Kidney (tissue), 22 donors: ENCODE measurements at places on chromosomes 7 and 10. TPM values are rescaled to one million over a fixed set of nuclear protein-coding genes. Genes with fewer than 3 reads are reported as not detected.

Gene TBX20
- not detected for total RNA-seq

DNA sequence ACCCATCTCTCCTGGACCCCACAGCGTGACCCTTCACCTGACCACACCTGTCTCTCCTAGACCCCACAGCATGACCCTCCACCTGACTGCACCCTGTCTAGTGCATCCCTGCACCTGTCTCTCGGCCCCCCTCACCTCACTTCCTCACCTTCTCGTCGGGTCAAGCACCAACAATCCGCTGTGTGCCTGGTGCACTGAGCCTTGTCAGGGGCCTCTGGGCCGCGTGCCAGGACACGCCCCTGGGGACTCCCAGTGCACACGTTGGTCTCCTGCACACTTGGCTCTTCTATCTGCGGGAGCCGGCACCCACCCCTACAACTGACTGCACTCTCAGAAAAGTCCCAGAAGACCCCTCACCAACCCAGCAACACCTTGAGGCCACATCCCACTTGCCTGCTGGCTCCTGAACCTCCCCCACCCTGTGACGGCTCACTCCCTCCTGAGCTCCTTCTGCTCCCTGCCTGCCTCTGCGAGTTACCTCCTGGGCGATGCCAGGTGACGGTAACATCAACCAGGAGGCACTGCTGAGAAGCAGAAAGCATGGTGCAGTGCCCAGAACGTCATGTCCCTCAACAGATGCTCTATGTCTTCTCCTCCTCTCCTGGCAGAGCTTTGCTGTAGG lies 147.6 kb downstream of the DIP2C start:
- DNase-seq, result no peak

DNA sequence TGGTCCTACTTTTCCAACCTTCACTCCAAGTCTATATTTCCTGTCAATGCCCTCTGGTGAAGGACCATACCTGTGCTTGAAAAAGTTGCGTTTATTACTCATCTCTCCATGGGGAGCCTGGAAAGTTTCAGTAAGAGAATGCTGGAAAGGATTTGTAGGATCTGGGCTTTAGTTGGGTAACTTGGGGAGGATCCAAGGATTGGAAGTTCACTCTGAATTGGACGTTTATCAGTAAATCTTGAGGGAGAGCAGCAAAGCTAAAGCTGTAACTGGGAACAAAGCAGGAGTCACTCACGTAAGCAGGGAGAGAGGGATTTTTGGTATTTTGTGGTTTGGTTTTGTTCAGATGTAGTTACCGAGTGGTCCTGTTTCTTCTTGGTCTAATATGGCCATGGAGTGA lies 51.4 kb upstream of the NPVF start:
- DNase-seq, result no peak

GRCh38 chr10:76218035-76218434 lies 786.6 kb downstream of the LRMDA start:
- DNase-seq, result no peak

DNA sequence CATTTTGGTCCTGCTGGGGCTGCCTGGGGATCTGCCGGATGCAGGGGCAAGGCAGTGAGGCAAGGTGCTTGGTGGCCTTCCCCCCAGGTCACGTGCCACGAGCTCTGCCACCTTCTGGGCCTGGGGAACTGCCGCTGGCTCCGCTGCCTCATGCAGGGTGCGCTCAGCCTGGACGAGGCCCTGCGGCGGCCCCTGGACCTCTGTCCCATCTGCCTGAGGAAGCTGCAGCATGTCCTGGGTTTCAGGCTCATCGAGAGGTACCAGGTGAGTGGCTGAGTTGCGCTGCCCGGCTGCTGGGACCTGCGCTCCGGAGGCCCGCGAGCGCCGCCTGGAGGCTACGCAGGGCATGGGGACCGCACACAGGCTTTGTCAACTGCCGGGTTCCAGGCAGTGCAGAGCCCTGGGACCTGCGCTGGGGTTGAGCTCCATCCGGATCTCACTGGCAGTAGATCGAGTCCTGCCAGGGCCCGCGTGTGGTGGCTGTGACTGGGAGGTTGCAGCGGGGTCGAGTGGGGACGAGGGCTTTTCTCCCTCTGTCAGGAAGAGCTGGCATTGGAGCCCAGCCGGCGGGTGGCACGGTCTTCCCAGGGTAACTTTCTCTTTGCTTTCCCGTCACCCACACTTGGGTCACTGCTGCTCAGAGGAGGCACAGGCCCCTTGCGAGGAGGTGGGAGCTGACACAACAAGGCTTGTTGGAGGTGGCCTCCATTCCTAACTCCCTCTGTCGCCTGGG lies 21.7 kb downstream of the AMZ1 start:
- DNase-seq, result peak; percentile 84

GRCh38 chr7:148967602-148968001 lies 60.7 kb downstream of the PDIA4 start:
- no peak for DNase-seq
